Thoracic aorta endothelial cell (primary cell): ENCODE measurements at places on chromosomes 16 and 17. TPM values are rescaled to one million over a fixed set of nuclear protein-coding genes. Genes with fewer than 3 reads are reported as not detected.

The GJD3 gene
- total RNA-seq, result not detected in 2 replicates

The ABCA6 gene
- 32.7 and 36.3 TPM in 2 replicates for total RNA-seq

The RNF222 gene
- not detected in 2 replicates for total RNA-seq

The KRTAP2-2 gene
- total RNA-seq, result not detected in 2 replicates

The HSBP1 gene
- total RNA-seq, result 25.2 and 31.8 TPM in 2 replicates

The CMIP gene
- 72.3 and 73.6 TPM in 2 replicates for total RNA-seq

The GABARAP gene
- 206 and 343 TPM in 2 replicates for total RNA-seq

The C16orf78 gene
- not detected in 2 replicates for total RNA-seq

The CLEC18A gene
- 0.13 and 0.22 TPM in 2 replicates for total RNA-seq

The PRSS33 gene
- total RNA-seq, result not detected in 2 replicates

The KIF19 gene
- total RNA-seq, result 3.6 and 4.3 TPM in 2 replicates

The LYRM1 gene
- total RNA-seq, result 47.7 and 67.2 TPM in 2 replicates

The TP53TG3F gene
- not detected in 2 replicates for total RNA-seq

The SDR42E2 gene
- total RNA-seq, result 0.07 and 0.13 TPM in 2 replicates

The FAM20A gene
- under 0.01 TPM in 1 of 2 replicates, not detected in the other for total RNA-seq

The HSF4 gene
- total RNA-seq, result 0.79 and 1.9 TPM in 2 replicates

The BEAN1 gene
- total RNA-seq, result not detected in 2 replicates

The KLHL10 gene
- not detected in 2 replicates for total RNA-seq

The MYL4 gene
- 0.50 and 0.66 TPM in 2 replicates for total RNA-seq

The RAC3 gene
- total RNA-seq, result 21.4 and 23.1 TPM in 2 replicates

The HEXIM2 gene
- 3.1 and 3.6 TPM in 2 replicates for total RNA-seq

The RHBDL1 gene
- 0.27 and 0.29 TPM in 2 replicates for total RNA-seq

The GPR139 gene
- not detected in 2 replicates for total RNA-seq

The ETV4 gene
- total RNA-seq, result 15.6 and 27.8 TPM in 2 replicates

The HEATR9 gene
- total RNA-seq, result not detected in 2 replicates

The CD300E gene
- total RNA-seq, result not detected in 2 replicates

The PITPNC1 gene
- 9.8 and 14.0 TPM in 2 replicates for total RNA-seq

The GNAO1 gene
- under 0.01 TPM in 1 of 2 replicates, not detected in the other for total RNA-seq

The CBX4 gene
- 8.2 and 8.9 TPM in 2 replicates for total RNA-seq

The MTSS2 gene
- 19.2 and 26.3 TPM in 2 replicates for total RNA-seq

The ANKRD40CL gene
- total RNA-seq, result not detected in 2 replicates

The SAMD14 gene
- total RNA-seq, result 3.1 and 3.7 TPM in 2 replicates

The DNASE1L2 gene
- total RNA-seq, result 0.36 and 0.80 TPM in 2 replicates

The KCNJ12 gene
- total RNA-seq, result 1.3 and 4.7 TPM in 2 replicates

The TNFRSF17 gene
- total RNA-seq, result not detected in 2 replicates

The NPTX1 gene
- total RNA-seq, result 0.07 TPM in 1 of 2 replicates, not detected in the other

The ENPP7 gene
- total RNA-seq, result not detected in 2 replicates

The TOM1L1 gene
- 3.4 and 5.2 TPM in 2 replicates for total RNA-seq

The FAM171A2 gene
- total RNA-seq, result 3.8 and 5.2 TPM in 2 replicates

The UBE2Z gene
- total RNA-seq, result 89.1 and 89.4 TPM in 2 replicates

The SLC9A5 gene
- 0.40 and 0.65 TPM in 2 replicates for total RNA-seq

The TNP2 gene
- not detected in 2 replicates for total RNA-seq

The HOXB4 gene
- total RNA-seq, result 4.8 and 15.7 TPM in 2 replicates

The FOXC2 gene
- total RNA-seq, result 4.1 and 5.7 TPM in 2 replicates

The ST6GALNAC1 gene
- total RNA-seq, result not detected in 2 replicates

The MEIOB gene
- 0.14 and 0.66 TPM in 2 replicates for total RNA-seq

The CACNG1 gene
- not detected in 2 replicates for total RNA-seq

The HIC1 gene
- 26.8 and 33.6 TPM in 2 replicates for total RNA-seq
